ENCODE measurements at places on chromosomes 7 and 10. TPM values are rescaled to one million over a fixed set of nuclear protein-coding genes. Genes with fewer than 3 reads are reported as not detected.

DNA sequence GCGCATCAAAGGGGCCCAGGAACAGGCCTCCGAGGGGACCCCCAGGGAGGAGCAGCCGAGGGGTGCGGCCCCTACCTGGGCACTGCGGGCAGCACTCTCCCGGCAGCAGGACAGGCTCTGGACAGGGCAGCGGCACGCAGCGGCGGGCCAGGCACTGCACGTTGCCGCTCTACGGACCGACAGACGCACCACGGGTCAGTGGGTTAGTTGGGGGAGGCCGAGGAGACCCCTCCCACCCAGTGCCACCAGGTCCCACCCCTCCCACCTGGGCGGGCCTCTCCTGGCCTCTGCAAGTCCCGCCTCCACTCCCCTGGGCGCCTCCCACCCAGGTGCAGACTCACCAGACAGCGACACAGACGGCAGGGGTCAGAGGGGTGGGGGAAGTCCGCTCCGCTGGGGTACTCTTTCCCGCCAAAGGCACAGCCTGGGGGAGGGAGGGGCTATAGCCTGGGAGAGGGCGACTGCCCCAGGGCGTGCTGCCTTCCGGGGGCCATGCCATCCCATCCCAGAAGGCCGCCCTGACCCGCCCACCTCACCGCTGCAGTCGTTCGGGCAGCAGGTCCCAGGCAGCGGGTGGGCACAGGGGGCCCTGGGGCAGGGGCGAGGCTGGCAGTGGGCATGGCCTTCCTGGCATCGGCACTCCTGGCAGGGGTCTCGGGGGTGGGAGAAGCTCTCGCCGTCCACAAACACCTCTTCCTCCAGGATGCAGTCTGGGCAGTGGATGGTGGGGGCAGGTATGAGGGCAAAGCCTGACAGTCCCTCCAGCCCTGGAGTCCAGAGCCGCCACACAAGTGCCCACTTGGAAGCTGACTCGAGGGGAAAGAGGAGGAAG is 19.2 kb downstream of the KCP start:
- DNase-seq = no peak

DNA sequence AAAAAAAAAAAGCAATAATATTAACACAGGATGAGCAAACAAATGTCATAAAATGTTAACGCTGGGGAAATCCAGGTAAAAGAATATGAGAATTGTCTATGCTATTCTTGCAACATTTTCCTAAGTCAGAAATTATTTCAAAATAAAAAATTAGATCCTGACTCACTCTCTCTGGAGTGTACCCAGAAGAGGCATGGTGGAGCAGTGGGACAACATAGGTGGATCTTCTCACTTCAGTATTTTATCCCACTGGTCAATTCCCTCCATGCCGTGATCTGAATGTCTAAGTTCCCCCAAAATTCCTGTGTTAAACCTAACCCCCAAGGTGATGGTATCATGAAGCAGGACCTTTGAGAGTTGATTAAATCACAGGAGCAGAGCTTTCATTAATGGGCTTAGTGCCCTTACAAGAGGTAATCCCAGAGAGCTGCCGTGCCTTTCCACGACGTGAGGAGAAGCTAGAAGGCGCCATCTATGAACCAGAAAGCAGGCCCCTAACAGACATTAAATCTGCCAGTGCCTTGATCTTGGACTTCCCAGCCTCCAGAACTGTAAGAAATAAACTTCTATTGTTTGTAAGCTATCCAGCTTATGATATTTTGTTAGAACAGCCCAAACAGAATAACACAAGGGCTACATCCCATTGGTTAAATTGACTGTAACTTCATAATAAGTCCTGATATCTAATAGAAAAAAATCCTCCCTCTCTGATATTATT is 35.2 kb downstream of the USP6NL start:
- no peak for DNase-seq

- no peak for DNase-seq
These were observed 269.2 kb downstream of the ZWINT start for GRCh38 chr10:56091872-56092271.

DNA sequence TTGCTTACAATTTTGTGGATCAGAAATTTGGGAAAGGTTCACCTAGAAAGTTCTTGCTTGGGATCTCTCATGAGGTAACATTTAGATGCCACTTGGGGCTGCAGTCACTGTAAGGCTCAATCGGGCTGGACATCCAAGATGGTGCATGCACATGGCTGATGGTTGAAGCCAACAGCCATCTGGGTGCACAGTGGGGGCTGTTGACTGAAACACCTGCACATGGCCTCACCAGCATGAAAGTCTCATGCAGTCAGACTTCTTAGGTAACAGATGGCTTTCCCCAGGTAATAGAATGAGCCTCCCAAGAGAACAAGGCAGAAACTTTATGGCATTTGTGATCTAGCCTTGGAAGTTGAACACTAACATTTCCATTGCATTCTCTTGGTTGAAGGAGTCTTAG is 740.7 kb upstream of the AUTS2 start:
- no peak for DNase-seq

DNA sequence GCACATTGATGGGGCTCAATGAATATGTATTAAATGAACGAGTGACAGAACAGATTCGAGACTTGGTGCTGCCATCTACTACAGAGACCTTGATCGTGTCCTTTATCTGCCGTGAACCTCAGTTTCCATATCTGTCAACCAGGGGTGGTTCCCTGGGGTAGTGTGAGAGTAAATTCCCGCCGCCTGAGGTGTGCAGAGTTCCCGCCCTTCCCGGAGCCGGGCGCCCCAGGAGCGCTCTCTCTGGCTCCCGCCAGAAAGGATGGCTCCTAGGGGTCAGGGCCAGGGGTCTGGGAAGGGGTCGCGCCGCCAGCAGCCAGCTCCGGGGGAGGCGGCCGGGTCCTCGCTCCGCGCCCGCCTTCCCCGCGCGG is 333 bp upstream of the PLCE1 start:
- no peak for DNase-seq

GRCh38 chr7:37234928-37235327 is 213.7 kb downstream of the ELMO1 start:
- DNase-seq = no peak

GRCh38 chr7:138164804-138165203 is 88.5 kb downstream of the AKR1D1 start:
- DNase-seq = no peak

GRCh38 chr7:101031082-101031481 is 11.2 kb downstream of the MUC17 start:
- no peak for DNase-seq

DNA sequence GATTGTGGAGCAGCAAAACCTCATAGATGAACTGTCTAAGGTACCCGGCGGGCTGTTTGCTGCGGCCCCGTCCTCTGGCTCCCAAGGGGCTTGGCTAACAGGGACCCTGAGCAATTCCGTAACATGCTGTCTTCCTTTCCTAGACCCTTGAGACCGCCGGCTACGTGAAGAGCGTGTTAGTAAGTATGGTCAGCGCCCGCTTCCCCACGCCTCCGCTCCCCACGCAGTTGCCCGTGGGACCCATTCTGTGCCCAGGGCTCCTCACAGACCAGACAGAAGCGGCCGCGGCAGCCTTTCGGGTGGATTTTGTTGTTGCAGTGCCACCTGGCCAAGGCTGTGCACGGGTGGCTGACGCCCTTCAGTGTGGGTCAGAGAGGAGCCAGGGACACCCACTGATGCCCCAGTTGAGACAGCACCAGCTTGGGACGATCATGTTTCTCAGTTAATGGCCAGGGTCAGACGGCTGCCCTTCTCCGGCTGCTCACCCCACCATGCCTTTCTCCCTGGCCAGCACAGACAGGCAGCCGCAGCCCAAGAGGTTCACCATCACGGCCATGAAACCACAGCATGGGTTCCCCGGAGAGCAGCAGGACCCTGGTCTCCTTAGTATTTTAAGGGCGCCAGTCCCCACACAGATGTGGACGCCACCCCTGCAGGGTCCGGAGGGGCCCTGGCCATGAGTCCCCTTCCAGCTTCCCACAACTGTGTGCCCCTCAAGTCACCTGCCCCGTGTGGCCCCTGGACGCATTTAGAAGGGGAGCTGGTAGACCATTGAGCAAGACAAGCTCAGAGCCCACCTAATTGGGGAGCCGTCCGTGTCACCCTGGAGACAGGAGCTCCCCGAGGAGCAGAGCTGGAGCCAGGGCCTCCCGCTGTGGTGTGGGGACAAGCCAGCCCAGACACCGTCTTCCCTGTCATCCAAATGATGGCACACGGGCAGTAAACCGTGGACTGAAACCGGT is 49.4 kb upstream of the DPYSL4 start:
- DNase-seq = peak; percentile 43

DNA sequence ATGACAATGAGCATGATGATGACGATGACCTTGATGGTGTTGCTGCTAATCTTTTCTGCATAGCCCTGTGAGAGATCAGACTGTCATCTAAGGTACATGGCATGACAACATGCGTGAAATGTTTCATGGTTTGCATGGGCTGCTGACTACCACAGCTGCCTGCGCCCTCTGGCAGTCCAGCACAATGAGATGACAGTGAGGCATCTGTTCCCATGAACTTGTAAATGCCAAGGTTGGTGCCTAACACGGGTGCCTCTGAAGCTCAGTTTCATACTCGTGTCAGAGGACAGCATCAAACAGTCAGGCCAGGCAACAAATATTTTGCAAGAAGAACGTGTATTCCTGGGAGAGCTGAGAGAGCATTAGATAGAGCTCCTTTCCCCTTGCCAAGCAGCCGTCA is 122.0 kb upstream of the PRKCQ start:
- no peak for DNase-seq

GRCh38 chr10:132497861-132498561 is 39.6 kb upstream of the INPP5A start:
- peak; percentile 56 for DNase-seq

GRCh38 chr7:126940723-126941307 is 311.9 kb downstream of the GRM8 start:
- no peak for DNase-seq

GRCh38 chr10:32295027-32295426 is 51.9 kb downstream of the EPC1 start:
- no peak for DNase-seq

- DNase-seq = no peak
These were observed 47.4 kb downstream of the NRAP start for GRCh38 chr10:113616244-113617074.

DNA sequence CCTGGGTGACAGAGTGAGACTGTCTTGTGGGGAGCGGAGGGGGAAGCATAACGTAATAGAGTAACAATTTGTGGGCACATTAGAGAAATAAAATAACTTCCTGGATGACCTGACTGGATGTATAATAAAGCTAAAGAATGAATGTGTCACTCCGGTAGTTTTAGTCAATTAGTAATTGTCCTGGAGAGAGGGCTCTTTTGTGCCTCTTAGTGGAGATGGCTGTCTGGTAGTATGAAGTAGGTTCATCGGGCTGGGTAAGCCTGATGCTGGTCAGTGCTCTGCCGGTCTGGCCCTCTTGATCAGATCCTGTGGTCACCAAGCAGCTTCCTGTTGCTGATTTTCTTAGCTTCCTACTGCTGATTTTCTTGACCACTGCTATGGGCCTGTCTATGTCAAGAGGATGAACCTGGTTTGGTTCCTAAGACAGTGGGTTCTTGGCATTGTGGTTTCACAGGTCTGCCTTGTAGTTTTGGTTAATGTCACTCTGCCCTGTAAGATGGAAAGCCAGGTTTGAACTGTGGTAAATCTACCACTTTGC is 34.1 kb downstream of the ZRANB1 start:
- no peak for DNase-seq

GRCh38 chr7:129225206-129225930 is 538 bp downstream of the AHCYL2 start:
- peak; percentile 88 for DNase-seq

GRCh38 chr7:65459438-65459837 is 85.8 kb downstream of the ZNF92 start:
- no peak for DNase-seq

GRCh38 chr10:123442901-123443300 is 223.3 kb upstream of the GPR26 start:
- no peak for DNase-seq

DNA sequence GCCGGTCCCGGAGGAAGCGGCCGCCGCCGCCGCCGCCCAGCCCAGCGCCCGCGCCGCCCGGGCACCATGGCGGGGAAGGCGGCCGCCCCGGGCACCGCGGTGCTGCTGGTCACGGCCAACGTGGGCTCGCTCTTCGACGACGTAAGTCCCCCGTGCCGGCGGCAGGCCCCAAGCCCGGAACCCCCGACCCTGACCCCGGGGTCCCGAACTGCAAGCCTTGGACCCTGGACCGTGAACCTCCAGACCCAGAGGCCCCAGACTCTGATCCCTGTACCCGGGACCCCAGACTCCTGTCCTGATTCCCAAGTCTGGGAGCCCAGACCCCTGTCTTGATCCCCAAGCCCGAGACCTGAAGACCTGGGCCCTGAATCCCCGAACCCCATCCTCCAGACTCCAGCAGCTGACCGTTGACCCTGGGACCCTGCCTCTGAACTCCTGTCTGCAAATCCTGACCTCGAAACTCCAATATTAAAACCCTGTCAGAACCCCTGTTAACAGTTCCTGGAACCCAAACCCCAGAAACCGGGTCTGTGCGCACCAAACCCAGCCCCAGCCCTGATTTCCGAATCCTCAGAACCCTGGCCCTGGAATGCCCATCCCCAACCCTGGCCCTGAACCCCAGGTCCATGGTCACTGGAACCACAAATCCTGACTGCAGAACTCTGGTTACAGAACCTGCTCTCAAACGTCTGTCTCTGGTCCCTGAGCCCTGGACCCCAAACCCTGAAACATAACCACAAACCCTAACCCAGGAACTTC is 623 bp downstream of the INPP5A start:
- peak; percentile 79 for DNase-seq

DNA sequence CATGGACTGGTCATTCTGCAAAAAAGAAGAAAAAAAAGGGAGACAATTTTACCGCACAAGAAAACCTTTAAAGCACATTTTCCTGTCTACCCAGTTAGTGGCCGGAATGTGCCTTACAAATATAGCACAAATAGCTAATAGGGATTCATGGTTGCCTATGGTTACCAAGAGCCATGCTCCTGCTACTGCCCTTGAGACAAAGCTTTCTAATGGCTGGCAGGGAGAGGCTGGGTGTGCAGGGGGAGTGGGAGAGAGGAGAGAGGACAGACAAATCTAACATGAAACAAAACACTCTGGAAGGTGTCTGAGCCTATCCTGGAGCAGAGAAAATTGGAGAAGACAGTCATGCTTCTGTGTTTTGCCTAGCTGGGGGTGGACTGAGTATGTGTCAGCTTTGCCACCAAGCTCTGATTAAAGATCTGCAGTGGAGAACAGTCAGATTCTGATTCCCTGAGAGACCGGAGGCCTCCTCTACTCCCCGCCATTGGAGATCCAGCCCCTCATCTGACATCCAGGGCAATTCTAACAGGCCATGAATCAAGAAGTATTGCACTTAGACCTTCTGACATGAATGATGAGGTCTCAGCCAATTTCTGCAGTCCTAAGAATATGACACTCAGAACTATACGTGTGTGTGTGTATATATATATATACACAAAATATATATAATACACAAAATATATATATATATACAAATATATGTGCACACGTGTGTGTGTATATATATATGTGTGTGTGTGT is 80.2 kb downstream of the PRTFDC1 start:
- no peak for DNase-seq

The CFAP70 gene
- total RNA-seq = 2.4 TPM

The AKR1C2 gene
- total RNA-seq = 46.8 TPM

The ZCWPW1 gene
- total RNA-seq = 2.2 TPM

The EPO gene
- total RNA-seq = not detected

The ASAH2B gene
- 2.9 TPM for total RNA-seq

The ATOH7 gene
- not detected for total RNA-seq

The STEAP4 gene
- 125 TPM for total RNA-seq

The TUBGCP2 gene
- total RNA-seq = 49.1 TPM

The ARMS2 gene
- not detected for total RNA-seq
